ENCODE measurements at places on chromosomes 5 and 9. TPM values are rescaled to one million over a fixed set of nuclear protein-coding genes. Genes with fewer than 3 reads are reported as not detected.

Gene ANKRD34B
- not detected for polyA plus RNA-seq

Gene MED7
- 7.1 TPM for polyA plus RNA-seq

Gene IL5
- not detected for polyA plus RNA-seq

Gene EFCAB9
- not detected for polyA plus RNA-seq

Gene GDNF
- polyA plus RNA-seq, result 0.04 TPM

Gene SLC34A1
- not detected for polyA plus RNA-seq

Gene PRRX2
- polyA plus RNA-seq, result 1.9 TPM

Gene CFAP90
- 2.1 TPM for polyA plus RNA-seq

Gene ZDHHC11B
- 19.9 TPM for polyA plus RNA-seq

Gene CAMK4
- 0.04 TPM for polyA plus RNA-seq

Gene GABRB2
- polyA plus RNA-seq, result 0.07 TPM

Gene UBE2QL1
- polyA plus RNA-seq, result 2.4 TPM

Gene TMEM8B
- polyA plus RNA-seq, result 17.2 TPM

Gene CCL27
- polyA plus RNA-seq, result not detected
